H1 (cell line): ENCODE measurements at places on chromosomes 7 and 10.
A peak's percentile ranks its signal among the peaks of the same experiment; 100 is the strongest.

DNA sequence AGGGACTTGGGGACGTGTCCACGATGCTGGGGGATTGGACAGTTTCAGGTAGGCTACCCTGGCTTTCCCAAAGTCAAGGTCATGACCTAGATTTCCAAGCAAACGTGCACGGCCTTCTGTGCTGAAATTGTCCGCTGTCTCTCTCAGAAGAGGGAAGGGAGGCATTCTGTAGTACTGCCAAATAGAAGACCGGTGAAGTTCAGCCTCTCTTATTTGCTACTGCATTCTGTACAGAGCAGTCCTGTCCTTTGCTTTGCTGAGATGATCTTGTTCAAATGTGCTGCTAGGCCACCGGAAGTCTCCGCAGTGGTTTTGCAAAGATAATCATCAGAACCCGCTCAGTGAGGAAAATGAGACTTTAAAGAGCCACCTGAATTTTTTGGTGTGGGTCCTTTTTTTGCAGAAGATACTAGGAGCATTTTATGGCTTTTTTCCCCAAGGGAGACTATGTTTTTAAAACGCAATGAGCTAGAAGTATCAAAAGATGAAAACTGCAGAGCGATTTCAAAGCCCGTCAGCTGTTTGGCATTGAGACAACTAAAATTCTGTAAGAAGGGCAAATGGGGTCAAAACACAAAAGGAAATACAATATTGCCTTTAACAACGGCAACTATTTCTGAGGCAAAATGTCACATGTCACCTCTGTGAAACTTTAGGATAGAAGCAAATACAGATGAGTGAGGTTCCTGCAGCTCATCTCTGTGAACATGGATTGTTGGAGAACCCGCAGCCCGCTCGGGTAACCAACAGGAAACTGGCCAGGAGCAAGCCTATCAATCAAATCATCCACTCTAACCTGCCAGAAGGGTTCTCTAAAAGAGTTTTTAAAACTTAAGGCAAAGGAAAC lies 1.3 kb upstream of the NMT2 start:
- no peak for DNase-seq
- no peak overlapping the region for H3K4me3 ChIP-seq
- H3K36me3 ChIP-seq, result no peaks in the 10 kb centered on the region
- H3K27me3 ChIP-seq, result no peaks in the 10 kb centered on the region
- no peaks in the 10 kb centered on the region for H3K4me1 ChIP-seq
- H3K27ac ChIP-seq, result no peak overlapping the region

GRCh38 chr7:37706804-37707203 lies 23.2 kb downstream of the GPR141 start:
- no peak overlapping the region for H3K27ac ChIP-seq
- no peak for DNase-seq
- H3K4me3 ChIP-seq, result no peak overlapping the region
- H3K27me3 ChIP-seq, result no peaks in the 10 kb centered on the region
- no peaks in the 10 kb centered on the region; the same call in 1 of the 2 replicates for H3K4me1 ChIP-seq

DNA sequence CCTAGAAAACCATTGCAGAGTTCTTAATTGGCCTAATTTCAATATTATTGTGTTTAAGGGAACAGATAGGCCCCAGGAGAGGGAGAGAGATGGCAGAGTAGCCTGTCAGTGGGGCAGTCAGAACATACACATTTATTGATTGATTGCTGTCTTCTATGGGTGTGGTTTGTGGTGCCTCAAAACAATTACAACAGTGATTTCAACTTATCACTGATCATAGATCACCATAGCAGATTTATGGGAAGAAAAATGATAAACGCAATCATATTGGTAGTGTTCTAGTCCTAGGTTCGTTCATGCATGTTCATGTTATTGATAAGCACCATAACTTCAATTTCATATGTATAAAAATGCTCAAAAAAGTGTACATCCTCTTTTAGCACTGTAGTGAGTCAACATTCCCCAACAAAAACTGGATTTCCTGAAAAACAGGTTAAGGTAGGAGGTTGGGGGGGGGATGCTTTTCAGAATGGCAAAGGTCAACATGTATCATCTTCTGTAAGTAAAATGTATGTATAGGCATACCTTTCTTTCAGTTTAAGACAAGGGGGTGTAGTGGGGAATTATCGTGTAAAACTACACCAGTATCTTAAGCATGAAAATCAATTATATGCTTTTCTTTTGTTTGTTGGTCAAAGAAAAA lies 1.1 kb upstream of the TNKS2 start:
- peaks cover 8% of the 10 kb centered on the region for H3K4me1 ChIP-seq
- no peak for DNase-seq
- H3K27me3 ChIP-seq, result no peaks in the 10 kb centered on the region
- peak overlapping the region; percentile 92; the same call in 1 of the 2 replicates for H3K27ac ChIP-seq

GRCh38 chr7:149248777-149249176 lies 9.3 kb downstream of the ZNF212 start:
- H3K4me3 ChIP-seq, result no peak overlapping the region
- H3K27ac ChIP-seq, result no peak overlapping the region

DNA sequence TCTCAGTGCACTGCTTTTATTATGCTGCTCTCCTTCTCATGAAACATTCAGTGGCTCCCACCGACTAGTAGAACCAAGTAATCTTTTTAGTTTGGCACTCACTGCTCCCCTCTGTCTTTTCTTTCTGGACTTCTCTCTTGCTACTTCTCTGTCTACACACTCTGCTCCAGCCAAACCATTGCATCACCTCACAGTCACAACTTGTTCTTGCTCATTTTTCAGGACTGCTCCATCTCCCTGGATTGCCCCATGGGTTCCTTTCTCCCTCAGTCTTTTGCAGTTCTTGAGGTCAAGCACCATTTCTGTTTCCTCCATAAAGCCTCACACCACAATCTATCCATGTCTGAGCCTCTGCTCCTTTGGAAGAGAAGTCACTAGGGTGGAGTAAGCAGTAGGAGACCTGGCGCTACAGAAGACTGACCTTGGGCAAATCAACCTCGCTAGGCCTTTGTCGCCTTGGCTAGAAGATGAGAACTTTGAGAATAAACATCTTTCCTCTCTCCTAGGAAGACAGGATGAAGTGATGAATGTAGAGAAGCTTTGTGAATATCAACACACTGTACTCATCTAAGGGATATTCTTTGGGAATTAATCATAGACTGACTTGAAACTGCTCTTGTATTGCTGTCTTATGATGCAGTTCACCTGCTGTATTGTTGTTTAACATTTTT lies 186.2 kb downstream of the LRMDA start:
- no peak for DNase-seq
- H3K4me3 ChIP-seq, result no peak overlapping the region

GRCh38 chr7:27110186-27111031 lies 7.9 kb upstream of the HOXA2 start:
- no peaks in the 10 kb centered on the region for H3K36me3 ChIP-seq
- no peak for DNase-seq
- peak overlapping the region; percentile 23; the same call in 1 of the 2 replicates for H3K4me3 ChIP-seq
- H3K27ac ChIP-seq, result no peak overlapping the region
- peaks cover 22% of the 10 kb centered on the region for H3K4me1 ChIP-seq

- H3K36me3 ChIP-seq, result no peaks in the 10 kb centered on the region
- H3K27ac ChIP-seq, result no peak overlapping the region
- H3K4me1 ChIP-seq, result no peaks in the 10 kb centered on the region
- H3K27me3 ChIP-seq, result no peaks in the 10 kb centered on the region
- DNase-seq, result no peak
Observed at GRCh38 chr7:108808549-108809266, 239.0 kb downstream of the DNAJB9 start.

- H3K4me3 ChIP-seq, result no peak overlapping the region
- DNase-seq, result no peak
Observed at GRCh38 chr7:77306231-77307067, 106.8 kb upstream of the FGL2 start.

DNA sequence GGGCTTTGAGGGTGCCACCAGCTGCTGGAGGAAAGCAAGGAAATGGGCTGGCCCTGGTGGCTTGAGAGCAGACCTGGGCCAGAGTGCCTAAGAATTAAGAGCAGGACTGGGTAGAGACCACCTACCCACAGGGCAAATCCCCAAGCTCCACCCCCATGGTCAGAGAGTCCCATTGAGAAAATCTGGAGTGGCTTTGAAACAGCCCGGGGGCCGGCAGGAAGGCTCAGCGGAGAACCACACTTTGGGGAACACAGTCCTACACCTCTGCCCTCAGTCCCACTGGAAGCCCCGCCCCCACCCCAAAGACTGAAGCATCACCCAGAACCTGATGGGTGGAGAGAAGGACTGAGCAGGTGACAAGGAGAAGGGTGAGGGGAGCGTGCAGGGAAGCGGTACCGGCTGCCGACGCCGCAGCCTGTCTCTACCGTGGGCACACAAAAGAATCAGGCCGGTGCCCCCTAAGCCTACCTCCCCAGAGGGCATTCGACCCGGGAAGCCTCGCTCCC lies 3.6 kb downstream of the SMARCD3 start:
- H3K27me3 ChIP-seq, result peaks cover 16% of the 10 kb centered on the region
- H3K27ac ChIP-seq, result no peak overlapping the region
- H3K4me1 ChIP-seq, result no peaks in the 10 kb centered on the region
- peak overlapping the region; percentile 32 for H3K4me3 ChIP-seq
- no peak for DNase-seq

DNA sequence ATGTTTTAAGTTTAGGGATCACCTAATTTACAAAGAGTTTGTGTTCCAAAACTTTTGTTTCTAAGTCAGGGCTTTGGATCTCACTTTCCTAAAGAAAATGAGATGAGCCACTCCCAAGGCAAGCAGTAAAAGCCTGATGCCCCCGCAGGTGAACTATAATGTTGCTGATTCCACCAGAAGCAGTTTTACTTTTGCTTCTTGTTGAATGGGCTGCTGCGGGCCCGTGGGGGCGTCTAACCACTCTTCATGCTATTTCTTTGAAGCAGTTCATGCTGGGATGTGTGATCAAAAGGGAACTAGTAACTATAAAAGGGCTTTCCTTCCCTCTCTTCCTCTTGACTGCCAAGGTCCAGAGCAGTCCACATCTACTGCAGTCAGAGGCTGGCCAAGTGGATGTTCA lies 118.7 kb upstream of the NEBL start:
- DNase-seq, result no peak
- H3K27me3 ChIP-seq, result no peaks in the 10 kb centered on the region
- no peak overlapping the region for H3K27ac ChIP-seq
- H3K36me3 ChIP-seq, result no peaks in the 10 kb centered on the region
- H3K4me1 ChIP-seq, result no peaks in the 10 kb centered on the region

GRCh38 chr10:113073549-113074189 lies 123.6 kb downstream of the TCF7L2 start:
- H3K36me3 ChIP-seq, result peaks cover under 1% of the 10 kb centered on the region; the same call in 1 of the 2 replicates
- peaks cover 9% of the 10 kb centered on the region for H3K4me1 ChIP-seq
- H3K27me3 ChIP-seq, result no peaks in the 10 kb centered on the region
- peak overlapping the region; percentile 14; the same call in 1 of the 2 replicates for H3K27ac ChIP-seq

DNA sequence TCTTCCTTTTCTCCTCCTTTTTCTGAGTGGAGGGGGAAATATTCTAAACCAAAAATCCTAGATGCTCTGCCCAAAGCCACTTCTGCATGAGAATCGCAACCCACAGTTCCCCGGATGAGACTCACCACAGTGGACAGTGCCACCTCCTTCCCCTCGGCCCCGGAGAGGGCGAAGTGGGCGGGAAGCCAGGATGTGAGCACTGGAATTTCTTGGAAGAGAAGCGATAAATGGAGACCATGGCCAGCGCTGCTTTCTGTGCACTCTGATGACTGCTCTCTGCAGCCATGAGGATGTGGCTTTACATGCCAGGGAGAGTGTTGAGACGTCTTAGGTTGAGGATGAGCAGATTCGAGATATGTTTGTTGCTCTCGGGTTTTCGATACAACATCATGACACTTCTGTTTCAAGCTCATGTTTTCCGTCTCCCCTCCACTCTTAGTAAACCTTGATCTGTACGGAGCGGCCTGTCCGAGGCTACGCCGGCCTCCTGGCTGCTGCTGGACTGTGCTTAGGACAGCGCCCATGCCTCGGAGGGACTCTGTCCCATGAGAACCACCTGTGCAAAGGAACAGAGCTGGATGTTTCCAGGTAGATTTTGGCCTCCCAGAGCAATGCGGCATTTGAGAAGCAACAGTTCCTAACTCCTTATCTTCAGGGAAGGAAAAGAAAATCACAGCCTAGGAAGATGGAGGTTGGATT lies 414.6 kb upstream of the FOXK1 start:
- H3K27me3 ChIP-seq, result no peaks in the 10 kb centered on the region
- H3K4me3 ChIP-seq, result no peak overlapping the region
- no peak overlapping the region for H3K27ac ChIP-seq
- no peaks in the 10 kb centered on the region for H3K4me1 ChIP-seq
- DNase-seq, result peak; percentile 39

DNA sequence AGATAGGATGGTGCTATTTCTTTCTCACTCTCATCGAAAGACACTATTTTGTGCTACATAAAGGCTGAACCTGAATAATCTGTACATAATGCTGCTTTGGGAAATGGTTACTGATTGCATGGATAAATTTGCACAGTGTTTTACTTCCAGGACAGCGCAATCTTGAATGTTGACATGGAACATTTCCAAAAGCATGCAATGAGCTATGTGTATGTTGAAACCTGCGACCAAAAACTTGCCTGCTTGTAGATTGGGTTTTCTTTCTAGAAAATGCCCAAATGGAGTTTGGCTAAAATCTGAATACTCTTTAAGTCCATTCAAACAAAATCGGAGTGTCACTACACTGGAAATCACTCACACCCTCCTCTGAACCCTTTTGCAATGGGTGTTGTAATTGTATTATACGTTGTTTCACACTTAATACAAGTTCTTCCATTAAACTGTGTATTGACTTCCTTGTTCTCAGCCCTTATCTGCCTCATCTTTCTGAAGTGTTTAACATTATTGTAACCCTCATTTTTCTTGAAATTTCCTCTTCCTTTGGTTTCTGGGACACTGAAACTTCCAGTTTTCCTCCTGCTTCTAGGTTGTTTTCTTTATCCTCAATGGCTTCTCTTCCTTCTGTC lies 73.7 kb upstream of the CAPZA2 start:
- H3K4me3 ChIP-seq, result no peak overlapping the region
- no peaks in the 10 kb centered on the region for H3K36me3 ChIP-seq

GRCh38 chr10:86300931-86301830 lies 65.4 kb downstream of the GRID1 start:
- no peak for DNase-seq
- H3K4me3 ChIP-seq, result no peak overlapping the region
- no peak overlapping the region for H3K27ac ChIP-seq

DNA sequence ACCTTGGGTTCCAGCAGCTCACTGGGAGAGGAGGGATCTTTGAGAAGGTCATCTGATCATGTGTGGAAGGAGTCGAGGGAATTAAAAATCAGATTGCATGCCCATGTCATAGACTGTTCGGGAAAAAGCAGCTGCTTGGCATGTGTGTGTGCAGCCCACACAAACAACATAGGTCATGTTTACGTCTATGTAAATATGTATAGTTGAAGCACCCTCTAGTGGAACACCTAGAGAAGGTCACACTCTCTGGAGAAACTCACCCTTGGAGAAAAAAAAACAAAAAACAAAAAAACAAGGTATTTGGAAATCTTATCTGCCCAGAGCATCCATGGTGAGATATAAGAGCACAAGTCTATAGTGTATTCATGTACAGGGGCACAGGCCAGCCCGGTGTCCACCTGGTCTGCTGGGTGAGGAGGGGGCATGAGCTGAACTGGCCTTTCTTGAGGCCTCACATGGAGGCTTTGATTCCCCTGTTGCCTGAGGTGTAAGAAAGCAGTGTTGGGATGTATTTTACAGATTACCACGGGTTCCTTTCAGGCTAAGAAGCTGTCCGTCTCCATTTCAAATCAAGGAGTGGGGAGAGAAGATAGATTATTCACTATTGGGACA lies 98.0 kb downstream of the NPY start:
- peaks cover 23% of the 10 kb centered on the region for H3K4me1 ChIP-seq
- H3K27me3 ChIP-seq, result no peaks in the 10 kb centered on the region
- H3K36me3 ChIP-seq, result no peaks in the 10 kb centered on the region
- H3K27ac ChIP-seq, result 0 out of 2 replicates have a peak overlapping the region, but pooled peaks have one; percentile 16
